A549 treated with CORT108297 at 1 μM for 4 hours (cell line): ENCODE measurements at places on chromosomes 1 and 21. TPM values are rescaled to one million over a fixed set of nuclear protein-coding genes. Genes with fewer than 3 reads are reported as not detected.

Gene FYB2
- not detected in 5 replicates for total RNA-seq

Gene PCAT6
- 2.8 to 4.8 TPM (median 3.7 TPM) in 5 replicates for total RNA-seq

Gene VWA5B1
- total RNA-seq = not detected in 5 replicates

Gene PLEKHA6
- total RNA-seq = 20.6 to 31.2 TPM (median 27.2 TPM) in 5 replicates

Gene KCNE2
- not detected in 5 replicates for total RNA-seq

Gene CYP4Z1
- total RNA-seq = not detected in 5 replicates

Gene GRIK3
- not detected in 5 replicates for total RNA-seq

Gene CFAP45
- 0.61 to 0.79 TPM (median 0.73 TPM) in 5 replicates for total RNA-seq

Gene IGSF5
- not detected in 5 replicates for total RNA-seq

Gene SLAMF9
- total RNA-seq = 0.13 to 0.83 TPM (median 0.40 TPM) in 5 replicates

Gene PRDX1
- total RNA-seq = 2,063 to 2,375 TPM (median 2,098 TPM) in 5 replicates

Gene MPC2
- total RNA-seq = 48.5 to 84.2 TPM (median 71.2 TPM) in 5 replicates

Gene BTBD8
- total RNA-seq = 0.35 to 0.77 TPM (median 0.64 TPM) in 5 replicates

Gene LORICRIN
- total RNA-seq = not detected in 5 replicates

Gene CFAP107
- total RNA-seq = not detected in 5 replicates

Gene TNFSF18
- total RNA-seq = not detected in 5 replicates

Gene TAS1R1
- not detected in 5 replicates for total RNA-seq

Gene TMPRSS2
- 0.09 to 0.16 TPM (median 0.14 TPM) in 3 of 5 replicates, not detected in the others for total RNA-seq

Gene TRIM46
- 1.4 to 2.5 TPM (median 2.1 TPM) in 5 replicates for total RNA-seq

Gene RGS13
- total RNA-seq = not detected in 5 replicates

Gene TDRD10
- not detected in 5 replicates for total RNA-seq

Gene AGBL4
- total RNA-seq = not detected in 5 replicates

Gene PSMG1
- 81.3 to 92.6 TPM (median 86.5 TPM) in 5 replicates for total RNA-seq

Gene PLPPR4
- total RNA-seq = 0.02 TPM in 1 of 5 replicates, not detected in the others

Gene GBP2
- 0.52 to 1.0 TPM (median 0.85 TPM) in 5 replicates for total RNA-seq

Gene ADAMTS4
- 0.01 TPM in 2 of 5 replicates, not detected in the others for total RNA-seq

Gene GPR37L1
- total RNA-seq = 0.10 to 0.19 TPM (median 0.16 TPM) in 5 replicates

Gene LCE3D
- total RNA-seq = 0.44 to 1.3 TPM (median 0.64 TPM) in 5 replicates

Gene LYSMD1
- 5.3 to 7.5 TPM (median 6.6 TPM) in 5 replicates for total RNA-seq

Gene FNDC7
- total RNA-seq = 0.02 to 0.07 TPM (median 0.05 TPM) in 3 of 5 replicates, not detected in the others

Gene RAB25
- total RNA-seq = 0.21 TPM in 1 of 5 replicates, not detected in the others

Gene MTARC2
- 9.7 to 14.8 TPM (median 12.2 TPM) in 5 replicates for total RNA-seq

Gene MSH4
- not detected in 5 replicates for total RNA-seq
